RWPE1 (cell line): ENCODE measurements at places on chromosomes 3 and 15.

GRCh38 chr3:31670136-31670535 lies 137.4 kb downstream of the STT3B start:
- DNase-seq = no peak

DNA sequence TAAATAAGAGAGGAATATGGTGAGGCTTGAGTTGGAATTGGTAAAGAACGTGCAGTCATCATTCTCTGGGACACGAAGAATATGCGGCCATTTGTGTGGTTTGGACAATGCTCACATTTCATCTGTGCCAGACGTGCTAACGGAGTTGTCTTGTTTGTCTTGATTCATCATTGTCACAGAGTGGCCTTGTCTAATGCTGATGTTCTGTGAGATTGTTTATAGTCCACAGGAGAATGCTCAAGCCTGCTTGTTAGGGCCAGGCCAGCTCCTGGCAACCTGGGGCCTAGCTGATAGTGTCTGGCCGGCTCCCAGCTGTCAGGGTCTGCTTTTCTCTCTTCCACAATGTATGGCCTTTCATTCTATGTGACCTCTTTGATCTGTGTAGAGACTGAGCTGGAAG lies 384.7 kb downstream of the EDEM1 start:
- DNase-seq = no peak

GRCh38 chr15:68537506-68537905 lies 41.3 kb upstream of the CORO2B start:
- DNase-seq = no peak

DNA sequence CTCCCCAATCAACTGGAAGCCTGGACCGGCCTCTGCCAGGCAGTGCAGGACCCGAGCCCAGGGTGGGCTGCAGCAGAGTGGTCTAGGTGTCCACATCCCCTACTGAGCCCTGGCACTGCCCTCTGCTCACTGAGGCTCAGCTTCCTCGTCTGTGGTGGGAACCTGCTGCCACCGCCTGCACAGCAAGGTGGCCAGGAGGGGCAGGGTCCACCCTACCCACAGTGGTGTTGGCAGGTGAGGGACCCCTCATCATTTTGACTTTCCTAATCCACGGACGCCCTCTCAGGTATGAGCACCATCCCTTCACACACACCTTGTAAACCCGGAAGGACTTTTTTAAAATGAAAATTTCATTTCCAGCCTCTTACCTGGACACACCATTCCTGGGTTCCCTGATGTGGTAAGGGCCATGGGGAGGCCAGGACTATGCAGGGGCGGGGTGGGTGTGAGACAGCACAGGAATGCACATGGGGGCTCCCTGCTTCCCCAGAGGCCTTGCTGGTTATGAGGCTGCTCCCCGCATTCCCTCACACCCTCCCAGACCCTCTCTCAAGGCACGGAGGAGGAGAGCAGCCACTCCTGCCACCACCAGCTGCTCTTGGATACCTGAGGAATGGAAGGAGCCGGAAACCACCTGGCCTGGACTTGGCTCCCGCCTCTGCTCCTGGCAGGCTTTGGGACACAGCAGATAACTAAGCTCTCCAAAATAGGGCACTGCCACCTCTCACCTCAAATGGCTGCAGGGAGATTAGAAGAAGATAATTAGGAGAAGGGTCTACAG lies 185.9 kb upstream of the TPM1 start:
- DNase-seq = no peak

DNA sequence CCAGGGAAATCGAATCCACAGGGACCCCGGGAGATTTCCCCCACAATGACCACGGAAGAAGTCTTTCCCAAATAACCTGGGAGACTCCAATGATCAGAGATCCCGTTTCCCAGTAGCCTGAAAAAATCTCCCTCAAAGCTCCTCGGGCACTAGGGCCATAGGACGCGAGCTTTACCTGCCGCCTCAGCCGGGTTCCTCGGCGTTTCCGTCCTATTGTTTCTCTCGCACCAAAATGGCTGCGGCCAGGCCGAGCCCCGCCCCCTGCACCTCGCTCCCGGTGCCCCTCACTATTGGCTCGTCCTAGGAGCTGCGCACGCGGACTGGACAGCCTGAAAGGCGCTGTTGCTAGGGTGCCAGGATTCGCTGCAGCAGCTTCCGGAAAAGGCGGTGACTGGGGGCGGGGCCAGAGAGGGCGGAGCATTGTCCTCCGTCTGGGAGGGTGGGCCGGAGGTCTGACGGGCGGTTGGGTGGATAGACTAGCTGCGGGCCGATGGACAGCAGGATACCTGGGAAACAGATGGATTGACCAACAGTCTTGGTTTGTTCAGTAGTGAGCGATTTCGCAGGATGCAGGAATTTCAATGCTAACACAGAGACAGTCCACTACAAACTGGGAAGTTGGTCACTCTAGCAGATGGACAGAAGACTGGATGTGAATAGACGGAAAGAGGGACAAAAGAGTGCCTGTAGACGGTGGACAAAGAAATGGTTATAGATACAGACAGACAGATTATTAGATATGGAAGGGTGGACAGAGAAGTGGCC lies at the start of gene IP6K2:
Gene IP6K2, minus strand, starts transcription at position 240 of the 765 bp plus-strand sequence. CDS start 21,930 bp downstream, outside the sequence.
- DNase-seq = peak; percentile 93

DNA sequence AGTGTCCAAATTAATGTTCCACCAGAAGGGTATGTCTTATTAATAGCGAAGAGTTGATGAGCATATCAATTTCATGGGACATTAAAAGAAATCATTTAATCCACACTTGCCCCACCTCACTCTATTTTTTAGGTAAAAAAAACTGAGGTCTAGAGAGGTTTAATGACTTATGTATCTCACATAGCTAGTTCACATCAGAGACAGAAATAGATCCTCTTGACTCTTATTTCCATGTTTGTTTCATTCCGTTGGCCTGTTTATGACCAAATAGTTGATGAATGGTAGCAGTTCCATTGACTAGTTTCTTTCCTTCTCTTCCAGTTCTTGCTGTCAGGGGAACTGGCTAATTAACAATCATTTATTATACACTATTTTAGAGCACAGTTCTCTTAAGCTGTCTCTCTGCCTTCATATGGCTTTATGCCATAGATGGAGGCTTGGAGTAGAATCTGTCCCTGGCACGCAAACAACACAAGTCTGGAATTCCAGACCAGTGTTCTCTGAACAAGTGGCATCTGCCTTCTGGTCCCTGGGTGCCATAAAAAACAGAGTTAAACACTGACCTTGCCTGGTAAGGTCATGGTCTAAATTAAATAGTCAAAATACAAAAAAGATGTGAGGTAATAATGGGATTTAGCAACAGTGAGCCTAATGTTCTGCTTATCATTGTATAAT lies 220.0 kb upstream of the CGNL1 start:
- no peak for DNase-seq

DNA sequence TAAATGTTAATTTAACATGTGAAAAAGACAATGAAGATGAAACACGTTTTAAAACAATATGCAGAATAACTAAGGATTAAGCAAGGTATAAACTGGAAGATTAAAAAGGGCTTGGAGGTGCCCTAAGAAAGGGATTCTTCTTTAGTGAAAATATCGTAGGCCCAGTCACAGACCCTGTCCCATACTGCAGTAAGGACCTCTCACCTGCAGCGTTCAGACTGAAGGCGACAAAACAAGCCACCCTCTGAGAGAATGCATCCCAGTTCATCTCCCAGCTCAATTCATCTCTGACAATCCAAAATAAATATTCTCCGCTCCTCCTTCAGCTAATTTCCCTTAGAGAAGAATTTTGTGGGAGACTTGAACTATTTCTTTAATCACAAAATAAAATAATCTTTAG lies 102.3 kb upstream of the ARL6 start:
- no peak for DNase-seq

GRCh38 chr3:12175137-12175593 lies 16.5 kb upstream of the TIMP4 start:
- DNase-seq = no peak

DNA sequence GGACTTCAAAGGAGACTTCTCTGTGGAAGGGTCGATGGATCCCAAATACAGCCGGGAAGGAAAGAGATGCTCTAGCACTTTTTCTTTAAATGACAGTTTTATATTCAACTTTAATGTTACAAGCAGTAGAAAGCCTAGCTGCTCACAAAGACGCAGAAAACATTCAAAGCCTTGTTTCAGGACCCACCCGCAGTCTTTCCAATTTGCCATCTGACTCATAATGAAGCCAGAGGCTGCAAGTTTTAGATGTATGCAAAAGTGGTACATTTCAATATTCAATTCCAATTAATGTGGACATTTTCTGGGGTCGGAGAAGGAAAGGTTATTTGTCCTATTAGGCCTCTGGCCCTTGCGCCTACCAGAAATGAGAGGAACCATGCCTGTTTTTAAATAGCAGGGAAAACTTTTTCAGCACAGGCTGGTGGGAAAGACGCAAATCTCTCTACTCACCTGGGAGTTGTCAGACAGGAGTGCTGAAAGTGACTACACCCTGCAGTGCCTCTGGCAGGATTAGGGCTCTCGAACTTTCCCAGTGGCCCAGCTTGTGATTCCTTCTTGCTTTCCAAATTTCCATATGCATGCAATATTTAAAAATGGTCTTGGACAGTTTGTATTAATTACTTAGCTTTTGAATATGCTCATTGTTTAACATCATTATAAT lies 117.4 kb upstream of the MBNL1 start:
- no peak for DNase-seq

DNA sequence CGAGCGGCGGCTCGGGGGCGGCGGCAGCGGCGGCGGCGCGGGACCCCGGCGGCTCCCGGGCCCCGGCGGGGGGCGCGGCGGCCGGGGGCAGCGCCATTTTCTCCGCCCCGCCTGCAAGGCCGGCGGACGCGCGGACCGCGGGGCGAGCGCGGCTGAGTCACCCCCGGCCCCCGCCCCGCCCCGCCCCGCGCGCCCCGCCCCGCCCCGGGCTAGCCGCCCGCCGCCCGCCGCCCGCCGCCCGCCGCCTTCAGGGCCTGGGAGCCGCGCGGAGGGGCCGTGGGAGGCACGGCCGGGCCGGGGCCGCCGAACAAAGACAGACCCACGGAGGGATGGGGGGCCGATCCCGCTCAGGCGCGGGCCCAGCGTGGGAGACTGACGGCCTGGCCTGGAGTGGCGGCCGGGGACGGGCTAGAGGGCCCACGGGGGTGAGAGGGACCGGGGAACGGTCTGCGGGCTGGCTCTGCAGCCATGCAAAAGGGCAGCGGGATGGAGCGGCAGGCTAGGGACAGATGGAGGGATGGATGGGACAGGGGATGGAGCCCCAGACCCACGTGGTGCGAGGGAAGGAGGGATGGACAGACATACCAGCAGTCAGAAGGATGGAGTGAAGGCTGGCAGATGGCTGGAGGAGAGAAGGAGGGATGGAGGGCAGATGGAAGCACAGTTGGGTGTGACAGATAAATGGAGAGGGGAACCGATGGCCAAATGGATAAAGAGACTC lies at the start of gene EIF4E3:
Gene EIF4E3, minus strand, starts transcription at position 132 of the 721 bp plus-strand sequence. Its CDS starts 35 bp downstream, at position 97.
- peak; percentile 69 for DNase-seq

GRCh38 chr3:59764171-59764570 lies 714.3 kb upstream of the CFAP20DC start:
- no peak for DNase-seq

DNA sequence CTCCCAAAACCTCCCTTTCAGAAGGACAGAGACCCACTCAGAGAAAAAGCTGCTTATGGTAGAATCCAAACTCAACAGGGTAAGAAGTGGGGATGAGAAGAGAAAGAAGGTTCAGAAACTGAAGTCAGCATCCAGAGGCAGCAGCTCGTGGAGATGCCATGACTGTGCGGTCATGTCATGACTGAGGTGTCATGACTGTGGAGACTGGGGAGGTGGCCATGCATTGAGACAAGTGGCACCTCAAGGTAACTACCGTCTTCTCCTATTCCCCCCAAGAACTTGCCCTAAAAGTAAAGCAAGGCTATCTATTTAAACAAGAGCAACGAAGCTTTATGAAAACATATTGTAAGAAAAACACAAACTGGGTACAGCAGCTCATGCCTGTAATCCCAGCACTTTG lies 15.1 kb downstream of the CHRNA3 start:
- DNase-seq = no peak

- DNase-seq = peak; percentile 16
These were observed 37.0 kb upstream of the TRIM71 start for GRCh38 chr3:32780735-32781210.

GRCh38 chr3:126394179-126394976 lies at the start of gene CFAP100:
Gene CFAP100, plus strand, starts transcription at chr3:126394909. Its CDS starts 1,092 bp downstream, at chr3:126396001.
- DNase-seq = no peak

- no peak for DNase-seq
These were observed 219.3 kb upstream of the COL8A1 start for GRCh38 chr3:99419116-99419515.

GRCh38 chr3:183211352-183211751 lies 41.7 kb upstream of the B3GNT5 start:
- no peak for DNase-seq

GRCh38 chr3:101685050-101685400 lies 1.5 kb downstream of the RPL24 start:
- DNase-seq = no peak

- no peak for DNase-seq
These were observed 1.2 kb upstream of the ZNF445 start for GRCh38 chr3:44478606-44479094.

DNA sequence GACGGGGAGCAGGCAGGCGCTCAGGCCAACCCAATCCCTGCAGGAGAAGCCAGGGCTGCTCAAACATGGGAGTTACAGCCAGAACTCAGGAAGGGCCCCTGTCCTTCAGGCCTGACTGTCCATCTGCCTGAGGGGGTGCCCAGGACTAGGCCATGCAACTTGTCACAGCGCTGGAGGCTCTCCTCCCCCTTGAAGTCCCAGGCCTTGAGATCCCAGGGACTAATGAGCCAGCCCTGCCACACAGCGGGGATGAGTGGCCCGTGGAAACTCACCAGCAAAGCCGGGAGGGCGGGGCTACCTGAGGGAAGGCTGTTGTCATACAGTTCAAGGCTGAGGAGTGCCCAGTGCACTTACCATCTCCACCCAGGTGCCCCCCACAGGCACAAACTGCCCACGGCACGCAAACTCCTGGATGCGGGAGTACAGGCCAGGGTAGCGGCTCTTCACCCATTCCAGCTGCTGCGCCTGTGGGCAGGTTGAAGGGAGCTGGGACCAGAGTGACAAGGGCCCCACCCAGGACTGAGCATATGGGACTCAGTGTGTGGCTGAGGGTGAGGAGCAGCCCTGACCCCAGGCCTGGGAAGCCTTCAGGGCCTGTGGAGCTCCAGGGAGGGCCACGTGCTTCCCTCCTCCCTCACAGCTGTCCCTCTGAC lies 6.3 kb downstream of the MAN2C1 start:
- DNase-seq = no peak

- DNase-seq = no peak
These were observed 30.5 kb downstream of the GRK7 start for GRCh38 chr3:141793476-141794260.

GRCh38 chr3:128073807-128074206 lies 21.6 kb downstream of the SEC61A1 start:
- DNase-seq = no peak

- no peak for DNase-seq
These were observed 5.8 kb upstream of the ATP11B start for GRCh38 chr3:182787302-182788036.
